ENCODE measurements at places on chromosomes 12 and 14. TPM values are rescaled to one million over a fixed set of nuclear protein-coding genes. Genes with fewer than 3 reads are reported as not detected.

- no peak for DNase-seq
These were observed 82.2 kb downstream of the DRAM1 start for GRCh38 chr12:101959607-101960006.

DNA sequence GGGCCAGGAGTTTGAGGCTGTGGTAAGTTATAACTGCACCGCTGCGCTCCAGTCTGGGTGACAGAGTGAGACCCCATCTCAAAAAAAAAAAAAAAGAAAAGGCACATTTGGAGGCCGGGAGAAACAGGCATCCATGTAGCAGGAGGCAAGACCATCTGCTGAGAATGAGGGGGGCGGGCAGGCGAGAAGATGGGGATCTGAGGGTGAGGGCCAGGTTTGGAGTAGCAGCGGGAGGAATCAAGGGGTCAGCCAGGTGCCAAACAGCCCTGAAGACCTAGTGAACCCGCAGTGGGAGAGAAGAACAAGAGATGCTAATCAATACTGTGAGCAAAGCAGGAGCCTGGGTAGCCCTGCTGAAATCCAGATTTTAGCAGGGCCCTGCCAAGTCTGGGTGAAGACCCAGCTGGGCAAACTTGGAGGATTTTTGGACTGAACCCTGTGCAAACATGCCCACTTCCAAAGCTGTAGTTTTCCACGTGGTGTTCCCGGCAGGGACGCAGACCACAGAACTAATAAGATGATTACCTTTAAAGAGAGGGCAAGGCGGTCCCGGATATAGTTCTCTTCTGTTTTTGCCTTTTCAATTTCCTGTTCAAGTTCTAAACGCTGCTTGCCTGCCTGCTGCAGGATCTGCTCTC is 61.0 kb downstream of the NIN start:
- DNase-seq = no peak

DNA sequence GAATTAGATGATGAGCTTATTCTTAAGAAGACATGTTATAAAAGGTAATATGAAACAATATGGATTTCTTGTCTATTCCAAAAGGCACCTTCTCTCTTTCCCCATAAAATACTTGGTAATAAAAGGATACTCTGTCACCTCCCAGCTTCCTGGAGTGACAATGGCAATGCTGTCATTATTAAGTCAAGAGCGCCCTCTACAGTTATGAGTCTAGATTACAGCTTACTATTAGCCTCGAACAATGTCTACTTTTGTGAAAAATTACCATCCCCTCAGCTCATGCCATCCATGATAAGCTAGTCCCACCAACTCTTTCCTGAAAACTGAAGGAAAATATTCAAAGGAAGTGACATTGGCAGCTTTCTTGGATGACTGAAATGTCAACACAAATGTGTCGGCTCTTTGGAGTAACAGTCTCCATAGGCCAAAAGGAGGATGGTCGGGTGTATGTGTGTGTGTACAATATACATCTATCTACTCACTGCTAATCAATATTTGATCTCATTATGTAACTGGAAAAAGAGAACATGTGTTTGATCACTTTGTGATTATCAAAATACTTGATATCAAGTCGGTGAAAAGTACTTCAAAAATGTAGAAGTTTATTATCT is 48.7 kb upstream of the CDKN3 start:
- peak; percentile 52 for DNase-seq

Gene SLCO1A2
- total RNA-seq = not detected

Gene IRAK4
- 13.7 TPM for total RNA-seq

DNA sequence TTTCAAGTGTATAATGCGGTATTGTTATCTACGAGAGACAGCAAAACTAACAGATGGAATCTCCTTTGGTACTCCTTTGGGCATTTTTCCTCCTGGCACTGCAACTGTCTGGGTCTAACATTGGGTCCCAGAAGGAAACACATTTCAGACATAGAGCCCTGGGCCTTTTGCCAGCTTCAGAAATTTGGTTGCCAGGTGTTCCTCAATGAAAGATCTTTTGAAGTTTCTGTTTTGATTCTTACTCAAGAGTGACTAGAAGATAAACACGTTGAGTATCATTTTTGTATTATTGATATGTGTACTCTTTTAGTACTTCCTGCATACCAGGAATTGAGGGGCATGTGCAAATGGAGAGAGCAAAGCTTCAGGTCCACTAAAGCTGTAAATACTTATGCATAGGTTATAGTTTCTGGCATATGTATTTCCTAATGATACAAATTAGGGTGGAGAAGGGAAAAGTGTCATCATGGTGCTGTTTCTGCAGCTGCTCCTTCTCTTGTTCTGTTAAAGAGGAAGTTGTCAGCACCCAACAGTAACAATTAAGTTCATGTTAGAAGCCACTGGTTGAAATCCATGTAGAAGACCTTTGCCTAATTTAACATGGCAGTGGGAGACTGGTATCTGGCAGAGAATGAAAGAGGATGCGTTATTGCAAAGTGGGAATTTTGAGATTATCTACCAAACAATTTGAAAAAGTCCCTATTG is 53.5 kb downstream of the SLC38A6 start:
- DNase-seq = peak; percentile 28

Gene BEST3
- total RNA-seq = not detected

DNA sequence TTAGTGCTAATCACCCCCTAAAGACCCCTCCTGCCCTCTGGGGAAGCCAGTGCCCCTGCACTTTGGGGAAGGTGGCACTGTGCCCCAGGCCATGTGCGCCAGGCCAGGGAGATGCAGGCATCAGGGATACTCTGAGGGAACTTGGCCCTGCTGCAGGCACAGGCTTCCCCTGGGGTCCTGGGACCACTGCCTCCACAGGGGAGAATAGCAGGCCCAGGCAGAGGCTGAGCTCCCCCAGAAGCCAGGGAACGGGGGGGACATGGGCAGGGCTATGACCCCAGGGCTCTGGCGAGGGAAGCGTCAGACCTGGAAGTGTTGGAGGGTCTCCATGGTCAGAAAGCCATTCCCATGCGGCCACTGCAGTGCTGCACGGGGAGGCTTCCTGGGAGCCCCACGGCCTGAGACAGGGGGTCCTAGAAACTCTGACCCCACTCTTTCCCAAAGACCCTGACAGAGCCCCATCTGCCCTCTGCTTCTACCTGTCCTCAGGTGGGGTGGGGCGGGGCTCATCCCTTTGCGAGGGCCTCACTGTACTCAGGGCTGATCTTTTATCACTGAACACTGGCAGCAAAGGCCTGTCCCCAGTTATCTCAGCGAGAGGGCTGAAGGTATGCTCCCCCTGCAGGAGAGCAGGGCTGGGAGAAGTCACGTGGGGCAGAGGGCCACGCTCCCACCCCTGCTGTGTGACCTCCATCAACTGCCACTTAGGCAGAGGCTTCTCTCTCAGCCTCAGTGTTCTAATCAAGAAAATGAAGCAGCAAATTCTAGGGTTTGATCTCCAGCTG is 160.0 kb downstream of the CALM1 start:
- DNase-seq = no peak

GRCh38 chr14:79369359-79370332 is 841.7 kb downstream of the DIO2 start:
- DNase-seq = peak; percentile 50

DNA sequence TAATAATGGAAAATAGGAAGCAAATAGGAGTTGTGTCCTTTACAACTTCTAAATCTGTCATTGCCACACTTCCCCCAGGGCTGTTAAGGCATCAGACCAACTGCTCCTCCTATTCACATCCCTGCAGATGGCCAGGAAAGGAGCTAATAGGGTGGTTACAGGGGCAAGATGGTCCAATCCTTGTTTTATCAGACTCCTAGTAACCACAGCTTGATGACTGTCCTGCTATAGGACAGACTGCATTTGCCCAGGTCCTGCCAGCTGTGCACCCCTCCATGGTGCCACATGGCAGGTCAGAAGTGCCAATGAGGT is 10.9 kb upstream of the KRT2 start:
- no peak for DNase-seq

DNA sequence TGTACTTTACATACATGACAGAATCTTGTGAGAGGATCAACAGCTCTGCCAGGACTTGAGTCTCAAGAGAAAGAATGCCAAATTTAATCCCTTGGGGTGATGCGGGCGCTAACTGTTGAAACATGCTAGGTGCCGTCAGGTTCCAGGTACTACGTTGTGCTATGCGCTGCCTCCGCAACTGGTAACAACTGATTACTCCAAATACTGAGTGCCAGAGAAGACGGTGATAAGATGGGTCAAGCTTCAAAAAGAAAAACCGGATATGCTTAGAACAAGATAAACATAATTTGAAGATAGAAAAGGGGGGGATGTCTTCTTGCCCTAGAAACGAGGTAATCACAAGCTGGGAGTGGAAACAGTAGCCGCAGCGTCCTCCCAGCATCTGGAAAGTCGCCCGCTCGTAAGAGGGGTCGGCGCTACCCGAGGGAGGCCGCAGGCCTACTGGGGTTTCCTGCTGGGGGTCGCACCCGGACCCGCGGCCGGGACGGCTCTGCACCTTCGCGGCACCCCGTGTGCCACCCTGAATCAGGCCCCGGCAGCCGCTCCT is 678 bp downstream of the ZBTB25 start:
- DNase-seq = no peak

Gene FAIM2
- total RNA-seq = 0.98 TPM

Gene MRPL42
- 89.8 TPM for total RNA-seq

Gene TAS2R43
- 0.36 TPM for total RNA-seq

DNA sequence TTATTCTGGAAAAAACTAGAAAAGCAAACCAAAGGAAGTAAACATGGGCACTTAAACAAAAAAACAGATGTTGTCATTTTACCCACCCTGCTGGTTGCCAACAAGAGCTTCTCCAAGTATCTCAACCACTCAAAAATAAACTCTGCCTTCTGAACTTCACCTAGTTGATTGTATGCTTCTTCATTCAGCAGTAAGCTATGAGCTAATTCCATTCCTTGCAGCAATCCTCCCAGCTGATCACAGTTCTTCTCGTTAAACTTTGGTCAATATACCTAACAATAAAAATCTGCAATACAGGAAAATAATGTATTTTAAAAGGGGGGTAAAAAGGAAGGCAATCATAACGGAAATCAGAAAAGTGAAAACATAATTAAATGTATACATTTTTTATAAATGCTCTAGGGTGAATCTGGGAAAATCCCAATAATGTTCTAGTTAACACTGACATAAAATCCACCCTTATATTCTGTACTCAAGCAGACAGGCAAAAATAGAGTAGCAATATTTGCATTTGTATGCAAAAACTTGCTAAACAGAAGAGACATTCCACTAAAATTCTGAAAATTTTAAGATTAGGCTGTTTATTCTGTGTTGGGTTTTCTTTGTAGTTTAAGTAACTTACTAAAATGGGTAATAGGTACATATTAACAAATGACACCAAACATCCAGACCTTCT is 17.4 kb downstream of the HEATR5A start:
- DNase-seq = no peak

DNA sequence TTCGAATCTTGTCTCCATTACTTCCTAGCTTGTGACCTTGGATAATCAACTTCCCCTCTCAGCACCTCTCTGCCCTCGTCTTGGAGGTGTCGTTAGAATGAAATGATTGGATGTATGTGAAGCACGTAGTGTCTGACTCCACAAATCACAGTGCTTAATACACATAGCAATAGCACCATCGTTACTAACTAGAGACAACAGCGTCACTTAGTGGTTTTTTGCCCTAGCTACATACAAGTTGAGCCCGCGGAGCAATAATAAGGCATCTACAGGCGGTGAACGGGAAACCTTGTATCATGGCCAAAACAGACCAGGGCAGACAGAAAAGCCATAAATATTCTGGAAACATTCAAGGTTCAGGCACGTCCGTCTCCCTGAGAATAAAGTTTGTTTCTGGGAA is 154.9 kb downstream of the ASCL4 start:
- peak; percentile 55 for DNase-seq

Gene ZFHX2
- not detected for total RNA-seq

Gene CLEC4D
- not detected for total RNA-seq

DNA sequence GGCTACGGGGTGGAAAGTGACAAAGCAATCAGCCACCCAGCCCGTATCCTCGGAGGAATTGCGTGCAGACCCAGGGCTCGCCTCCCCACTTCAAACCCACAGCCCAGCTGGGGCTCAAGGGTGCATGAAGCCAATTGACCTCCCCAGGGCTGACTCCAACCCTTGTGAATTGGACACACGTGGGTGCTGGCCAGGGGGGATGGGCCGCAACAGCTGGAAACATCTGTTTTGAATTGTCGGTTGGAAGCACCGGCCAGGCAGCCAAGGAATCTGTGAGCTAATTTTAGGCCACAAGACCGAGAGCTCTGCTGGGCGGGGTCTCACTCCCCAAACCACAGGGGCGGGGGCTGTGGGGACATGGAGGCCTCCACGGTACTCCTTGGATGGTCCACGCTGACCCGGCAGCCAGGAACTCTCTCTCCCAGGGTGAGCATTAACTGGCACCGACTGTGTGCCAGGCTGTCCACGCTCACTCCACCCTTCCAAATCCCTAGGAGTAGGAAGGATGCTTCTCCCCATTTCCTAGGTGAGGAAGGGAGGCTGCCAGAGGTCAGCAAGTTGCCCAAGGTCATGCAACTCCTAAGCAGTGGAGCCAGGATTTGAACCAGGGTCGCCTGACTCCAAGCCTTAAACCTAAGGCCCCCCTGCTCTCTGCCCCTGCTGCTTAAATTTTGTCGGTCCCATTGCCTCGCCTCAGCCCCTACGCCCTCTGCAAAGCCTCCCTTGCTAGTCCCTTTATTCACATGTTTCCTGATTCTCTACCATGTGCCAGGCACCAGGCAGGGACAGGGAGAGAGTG is 11.9 kb upstream of the TMEM119 start:
- peak; percentile 98 for DNase-seq

- no peak for DNase-seq
These were observed 69.9 kb downstream of the DIO3 start for GRCh38 chr14:101631199-101631598.

DNA sequence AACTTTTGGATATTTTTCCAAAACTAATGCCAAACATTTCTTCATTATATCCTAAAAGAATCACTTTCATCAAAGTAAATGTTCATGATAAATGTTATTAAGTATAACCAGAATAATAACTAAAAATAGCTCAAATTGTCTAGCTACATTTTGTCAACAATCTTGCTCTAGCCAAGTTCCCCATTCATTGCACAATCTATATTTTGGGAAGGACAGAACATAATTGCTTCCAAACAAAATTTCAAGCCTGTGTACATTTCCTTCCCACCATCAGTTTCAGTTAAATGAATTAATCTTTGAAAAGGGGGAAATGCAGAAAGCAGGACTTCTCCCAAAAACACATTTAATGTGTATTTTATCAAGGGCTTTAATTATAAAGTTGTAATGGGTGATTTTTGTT is 98.0 kb upstream of the PLEKHG7 start:
- no peak for DNase-seq

Gene PRR4
- 1.3 TPM for total RNA-seq

Gene GSG1
- total RNA-seq = not detected

GRCh38 chr12:17640615-17641014 is 449.4 kb downstream of the RERGL start:
- DNase-seq = no peak

Gene CIROP
- not detected for total RNA-seq

GRCh38 chr12:2456813-2457186 is 338.0 kb upstream of the FKBP4 start:
- no peak for DNase-seq

- no peak for DNase-seq
These were observed 23.0 kb upstream of the PRKAB1 start for GRCh38 chr12:119644930-119645329.
